ENCODE measurements at places on chromosomes 1 and 21.

DNA sequence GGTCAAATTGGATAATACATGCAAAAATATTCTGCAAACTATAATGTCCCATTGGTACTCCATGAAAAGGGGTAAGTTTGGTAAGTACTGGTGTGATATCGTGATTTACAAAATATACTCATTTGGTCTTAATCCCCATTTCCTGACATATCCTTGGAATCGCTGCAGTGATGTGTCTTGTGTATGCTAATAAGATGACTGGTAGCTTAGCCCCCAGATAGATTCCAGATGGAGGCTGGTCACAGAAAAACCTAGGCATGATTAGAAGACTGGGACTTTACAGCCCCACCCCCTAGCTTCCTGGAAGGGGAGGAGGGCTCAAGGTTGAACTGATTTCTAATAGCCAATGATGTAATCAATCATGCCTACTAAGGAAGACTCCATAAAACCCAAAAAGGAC, 3.0 kb downstream of the VAMP4 start:
- peak; percentile 80 for DNase-seq

- no peak for DNase-seq
Measured at GRCh38 chr1:158992787-158993312, 16.9 kb upstream of the IFI16 start.

- no peak for DNase-seq
Measured at GRCh38 chr1:212182579-212182978, 102.6 kb upstream of the PPP2R5A start.

DNA sequence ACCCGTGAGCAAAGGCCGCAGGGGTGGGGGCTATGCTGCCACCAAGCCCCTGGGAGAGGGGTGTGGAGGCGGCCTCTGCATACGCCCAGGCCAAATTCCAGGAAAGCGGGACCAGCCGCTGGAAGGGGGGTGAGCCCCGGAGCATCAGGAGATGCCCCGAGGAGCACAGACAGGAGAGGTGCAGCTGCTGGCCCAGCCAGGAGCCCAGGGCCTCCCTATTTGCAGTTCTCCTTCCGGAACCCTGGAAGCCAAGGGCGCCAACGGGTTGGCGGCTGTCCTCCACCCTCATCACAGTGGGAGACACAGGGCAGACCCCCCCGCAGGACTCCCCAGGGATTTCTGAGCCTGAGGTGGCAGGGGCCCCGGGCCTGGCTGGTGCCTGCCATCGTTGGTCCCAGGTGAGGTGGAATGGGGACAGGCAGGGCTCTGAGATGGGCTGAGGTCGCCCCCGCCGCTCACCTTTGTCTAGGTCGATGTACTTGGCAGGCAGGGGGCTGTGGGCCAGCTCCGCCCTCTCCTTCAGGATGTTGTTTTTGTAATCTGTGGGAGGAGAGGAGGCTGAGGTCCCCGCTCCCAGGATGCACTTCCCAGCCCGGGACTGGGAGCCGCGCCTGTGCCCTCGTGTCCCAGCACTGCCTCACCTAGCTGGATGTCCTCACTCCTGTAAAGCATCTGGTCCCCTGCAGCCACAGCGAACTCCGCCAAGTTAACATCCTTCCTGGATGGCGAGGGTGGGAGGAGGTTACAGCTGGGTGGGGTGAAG, 4.4 kb upstream of the DVL1 start:
- no peak for DNase-seq

DNA sequence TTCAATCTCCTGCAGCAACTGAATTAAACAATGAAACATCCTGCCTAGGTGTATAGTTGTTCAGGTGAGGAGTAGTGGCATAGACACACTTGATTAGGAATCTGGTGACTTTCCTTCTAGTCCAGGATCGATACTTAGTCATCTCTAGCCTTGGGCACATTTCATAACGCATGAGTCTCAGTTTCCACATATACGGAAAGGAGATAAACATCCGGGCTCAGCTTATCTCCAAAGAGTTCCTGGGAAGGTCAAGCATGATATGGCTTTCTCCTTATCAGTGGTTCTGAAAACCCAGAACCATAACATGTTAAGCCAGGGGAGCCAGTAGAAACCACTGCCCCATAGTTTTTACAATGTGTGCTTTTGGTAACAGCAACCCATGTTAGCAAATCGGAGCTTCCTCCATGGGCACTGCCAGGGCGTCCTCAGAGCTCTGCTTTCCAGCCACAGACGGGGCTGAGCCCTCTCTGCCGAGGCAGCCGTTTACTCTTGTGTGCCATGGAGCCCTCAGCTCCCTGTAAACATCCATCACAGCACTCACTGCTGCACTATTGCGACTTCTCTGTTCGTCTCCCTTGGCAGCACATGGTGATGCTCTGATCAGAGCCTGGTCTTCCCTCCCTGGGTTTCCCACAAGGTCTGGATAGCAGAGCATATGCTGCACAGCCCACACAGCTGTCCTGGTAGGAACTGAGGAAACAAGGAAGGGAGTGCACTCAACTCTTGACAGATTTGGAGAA, 34.6 kb downstream of the RUNX1 start:
- DNase-seq: no peak
